ENCODE measurements at places on chromosomes 12 and 14. TPM values are rescaled to one million over a fixed set of nuclear protein-coding genes. Genes with fewer than 3 reads are reported as not detected.

COX8C gene
- not detected for total RNA-seq

TAS2R31 gene
- not detected for total RNA-seq

B4GALNT3 gene
- 0.47 TPM for total RNA-seq

CCDC175 gene
- total RNA-seq = not detected

KICS2 gene
- total RNA-seq = 7.8 TPM

AKAP5 gene
- 0.25 TPM for total RNA-seq

LRFN5 gene
- not detected for total RNA-seq

ZC3H14 gene
- 61.2 TPM for total RNA-seq

KERA gene
- not detected for total RNA-seq

PLA2G1B gene
- total RNA-seq = not detected

CDKN3 gene
- total RNA-seq = 84.0 TPM

Data from A549 treated with CpdA at 1 μM for 4 hours (cell line).